ENCODE measurements at places on chromosomes 3 and 15.

DNA sequence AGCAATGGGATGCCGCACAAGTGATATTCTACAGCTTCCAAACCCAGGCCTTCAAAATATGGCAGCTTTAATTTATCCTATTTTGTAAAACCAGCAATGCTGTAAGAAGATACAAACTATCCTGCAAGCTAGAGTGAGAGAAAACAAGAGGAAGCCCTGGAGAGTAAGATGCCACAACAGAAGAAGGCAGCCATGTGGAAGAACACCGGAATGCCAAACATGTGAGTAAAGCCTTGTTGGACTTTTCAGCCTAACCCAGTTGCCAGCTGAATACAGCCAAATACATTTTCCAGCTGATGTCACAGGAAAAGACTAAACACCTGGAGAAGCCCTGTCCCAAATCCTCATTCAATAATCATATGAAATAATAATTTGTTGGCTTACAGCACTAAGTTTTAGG is 1115.1 kb upstream of the CADM2 start:
- no peak for DNase-seq

DNA sequence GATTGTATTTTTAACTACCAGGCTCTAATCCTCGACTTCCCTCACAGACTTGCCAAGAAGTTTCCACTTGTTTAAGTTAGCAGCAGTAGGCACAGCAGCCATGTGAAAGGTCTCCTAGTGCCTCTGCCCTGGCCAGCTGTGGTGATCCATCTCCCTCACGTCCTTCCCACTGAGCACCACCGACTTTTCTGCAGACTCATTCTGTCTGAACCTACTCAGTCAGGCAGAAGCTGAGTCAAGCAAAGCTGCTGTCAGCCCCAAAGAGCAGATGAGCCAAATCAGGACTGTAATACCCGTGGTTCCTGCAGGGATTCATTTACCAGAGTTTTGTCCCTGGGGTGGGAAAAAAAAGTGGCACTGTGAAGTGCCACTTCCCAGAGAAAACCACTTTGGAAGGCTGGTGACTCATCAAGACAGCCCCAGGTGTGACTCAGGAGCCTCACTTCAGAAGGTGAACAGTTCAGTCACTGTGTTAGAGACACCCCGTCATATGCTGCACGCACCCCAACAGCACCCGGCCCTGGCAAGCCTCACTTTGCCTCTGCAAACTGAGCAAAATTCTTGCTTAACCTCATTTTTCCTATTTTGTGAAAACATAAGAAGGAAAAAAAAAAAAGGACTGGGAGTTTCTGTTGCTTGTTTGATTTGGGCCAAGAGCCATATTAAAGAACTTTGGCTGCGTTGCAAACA is 76.0 kb downstream of the WWTR1 start:
- no peak for DNase-seq

- DNase-seq: no peak
These were observed 8.0 kb upstream of the ISLR start for GRCh38 chr15:74165461-74165860.

GRCh38 chr3:179842061-179842460 is 189.2 kb downstream of the USP13 start:
- no peak for DNase-seq

DNA sequence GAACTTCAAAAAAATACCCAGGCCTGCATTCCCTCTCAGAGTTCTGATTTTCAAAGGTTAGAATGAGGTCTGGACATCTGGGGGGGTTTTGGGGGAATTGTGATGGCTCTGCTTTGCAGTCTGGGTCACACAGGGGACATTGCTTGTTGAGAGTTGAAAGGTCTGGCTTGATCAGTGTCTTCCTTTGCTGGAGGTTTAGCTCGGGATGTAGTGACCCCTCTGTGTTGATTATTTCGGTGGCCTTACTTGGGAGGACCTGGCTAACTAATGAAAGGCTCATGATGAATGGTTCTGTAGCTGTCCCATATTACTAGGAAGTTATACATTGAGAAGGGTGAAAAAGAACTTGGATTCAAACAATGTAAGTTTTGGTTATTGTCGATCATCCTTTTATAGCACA is 23.7 kb downstream of the TPM1 start:
- no peak for DNase-seq

DNA sequence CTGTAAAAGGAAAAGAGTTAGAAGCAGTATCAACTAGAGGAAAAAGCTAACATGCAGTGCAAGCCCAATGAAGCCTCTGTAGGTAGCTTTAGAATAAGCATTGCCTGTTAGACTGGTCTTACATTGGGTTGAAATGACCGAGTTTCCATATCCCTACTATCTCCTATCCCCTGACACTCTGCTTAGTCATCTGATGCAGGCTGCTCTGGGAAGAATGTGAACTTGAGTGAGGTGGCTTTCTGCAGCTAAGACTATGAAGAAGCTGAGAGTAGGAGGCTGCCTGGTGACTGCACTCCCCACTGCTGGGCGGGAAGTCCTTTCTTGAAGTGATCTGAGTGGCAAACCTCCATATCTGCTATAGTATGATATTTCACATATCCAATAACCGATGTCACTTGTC is 64.7 kb downstream of the OXSM start:
- no peak for DNase-seq

DNA sequence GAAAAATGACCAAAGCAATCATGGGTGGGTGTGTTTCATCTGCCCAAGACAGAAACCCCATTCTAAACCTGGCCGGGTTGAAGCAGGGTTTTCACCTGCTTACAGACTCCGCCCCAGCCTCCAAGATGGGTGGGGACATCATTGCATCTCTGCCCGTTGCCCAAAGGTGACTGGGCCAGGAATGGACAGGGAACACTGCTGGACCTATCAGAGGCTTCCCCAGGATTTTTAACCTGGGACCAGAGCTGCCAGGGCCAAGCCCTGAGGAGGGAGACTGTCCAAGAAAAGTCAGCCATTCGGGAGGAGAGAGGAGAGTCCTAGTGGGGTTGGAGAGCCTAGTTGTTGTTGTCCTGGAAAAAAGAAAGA is 109.7 kb upstream of the ALDH1A3 start:
- no peak for DNase-seq

GRCh38 chr3:11009898-11010297 is 17.4 kb downstream of the SLC6A1 start:
- DNase-seq: no peak

Data from COR-L47 (cell line).